Fibroblast of the conjunctiva (primary cell): ENCODE measurements at places on chromosomes 4 and X.

DNA sequence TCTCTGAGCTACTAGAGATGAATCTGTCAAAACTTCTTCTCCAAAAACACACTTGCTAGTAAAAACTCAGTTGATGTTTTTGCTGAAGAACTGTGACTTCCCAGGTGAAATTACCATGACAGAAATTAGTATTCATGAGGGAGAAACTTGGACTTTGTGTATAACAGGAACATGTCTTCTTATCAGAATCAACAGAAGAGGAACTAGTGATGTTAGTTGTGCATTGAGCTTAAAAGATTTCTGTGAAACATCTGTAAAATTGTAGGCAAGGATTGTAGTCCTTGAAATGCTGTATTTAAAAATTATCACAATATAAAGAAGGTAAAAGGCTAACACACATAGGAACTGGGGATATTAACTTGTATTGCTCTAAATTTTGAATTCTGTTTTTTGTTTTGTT lies 11.3 kb downstream of the FAM241A start:
- no peak for DNase-seq

DNA sequence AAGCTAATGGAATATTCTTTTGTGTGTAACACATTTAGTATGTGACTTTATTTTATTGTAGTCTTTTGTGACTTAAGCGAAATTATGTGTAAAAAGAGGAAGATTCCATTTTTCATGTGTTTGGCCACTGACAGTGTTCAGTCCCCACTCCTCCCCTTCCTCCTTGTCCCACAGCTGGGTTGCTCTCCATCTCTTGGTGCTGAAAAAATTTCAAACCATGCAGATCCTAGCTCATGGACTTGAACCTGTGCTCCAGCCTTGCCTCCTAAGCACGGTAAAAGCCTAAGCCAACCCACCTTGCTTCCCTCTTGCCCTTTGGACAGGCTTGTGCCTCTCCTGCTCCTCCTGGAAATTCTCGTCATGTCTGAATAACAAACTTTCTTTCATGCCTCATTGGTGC lies 2008.5 kb upstream of the TENM3 start:
- DNase-seq: no peak

- no peak for DNase-seq
Measured at GRCh38 chr4:16262188-16262587, 35.9 kb upstream of the TAPT1 start.

DNA sequence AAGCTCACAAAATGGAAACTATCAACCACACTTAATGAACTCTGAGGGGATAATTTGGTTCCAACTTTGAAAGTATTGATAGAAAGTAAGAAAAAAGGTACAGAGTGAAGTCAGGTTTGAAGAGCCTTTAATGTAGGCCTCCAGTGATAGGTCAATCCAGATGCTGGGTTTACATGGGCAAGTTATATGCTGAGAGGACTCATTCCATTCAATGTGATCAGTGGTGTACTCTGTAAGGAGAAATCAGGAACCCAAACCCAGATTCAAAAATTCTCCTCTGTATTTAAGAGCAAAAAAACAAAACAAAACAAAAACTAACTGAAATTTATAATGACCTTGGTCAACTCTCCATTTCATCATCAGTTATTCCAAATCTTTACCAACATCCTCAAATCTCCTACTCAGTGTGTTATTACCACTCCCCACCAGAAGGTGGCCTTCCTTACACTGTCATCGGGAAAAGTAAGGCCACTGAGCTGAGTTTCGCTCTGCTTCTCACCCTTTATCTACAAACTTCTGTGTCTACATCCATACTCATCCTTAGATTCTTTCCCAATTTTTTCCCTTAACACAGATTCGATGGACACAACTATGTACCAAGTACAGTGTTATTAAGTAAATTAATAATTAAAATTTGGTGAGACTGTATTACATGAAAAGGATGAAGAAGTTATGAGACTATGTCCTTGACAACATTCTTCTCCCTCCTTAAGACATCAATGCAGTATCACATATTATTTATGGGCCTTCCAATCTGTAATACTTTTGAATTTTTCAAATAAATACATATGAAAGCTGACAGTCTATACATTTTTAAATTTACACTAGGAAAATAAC lies 88.3 kb downstream of the ZAR1 start:
- DNase-seq: peak; percentile 76

DNA sequence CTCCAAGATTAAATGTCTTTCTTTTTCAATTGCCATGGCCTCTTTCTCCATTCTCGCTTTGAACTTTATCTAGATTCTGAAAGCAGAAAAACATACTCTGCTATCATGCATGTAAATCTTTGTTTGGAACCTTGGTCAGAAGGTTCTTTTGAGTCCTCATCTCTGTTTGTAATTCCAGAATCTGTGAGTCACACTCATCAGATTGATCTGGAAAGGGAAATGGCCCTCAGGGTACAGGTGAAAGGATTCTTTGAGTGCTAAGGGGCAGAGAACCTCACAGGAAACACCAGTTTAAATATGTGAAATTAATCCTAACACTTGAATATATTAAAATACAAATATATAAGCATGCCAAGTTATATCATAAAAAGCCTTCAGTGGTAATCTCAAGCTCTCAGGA lies 211.0 kb upstream of the ADGRL3 start:
- no peak for DNase-seq

GRCh38 chr4:90174621-90175023 lies 47.4 kb downstream of the CCSER1 start:
- DNase-seq: no peak

GRCh38 chrX:54042609-54043021 lies 1.7 kb downstream of the PHF8 start:
- DNase-seq: peak; percentile 36

DNA sequence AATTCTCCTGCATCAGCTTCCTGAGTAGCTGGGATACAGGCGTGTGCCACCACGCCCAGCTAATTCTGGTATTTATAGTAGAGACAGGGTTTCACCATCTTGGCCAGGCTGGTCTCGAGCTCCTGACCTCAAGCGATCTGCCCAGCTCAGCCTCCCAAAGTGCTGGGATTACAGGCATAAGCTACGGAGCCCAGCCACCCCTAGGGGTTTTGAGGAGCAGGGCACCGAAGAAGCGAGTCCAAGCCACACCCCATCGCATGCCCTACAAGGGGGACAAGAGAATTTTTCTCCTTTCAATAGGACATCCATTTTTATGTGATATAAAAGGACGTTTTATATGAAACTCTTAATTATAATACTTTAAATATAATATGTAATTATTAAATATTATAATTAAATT lies 13.9 kb upstream of the KLF3 start:
- DNase-seq: no peak

DNA sequence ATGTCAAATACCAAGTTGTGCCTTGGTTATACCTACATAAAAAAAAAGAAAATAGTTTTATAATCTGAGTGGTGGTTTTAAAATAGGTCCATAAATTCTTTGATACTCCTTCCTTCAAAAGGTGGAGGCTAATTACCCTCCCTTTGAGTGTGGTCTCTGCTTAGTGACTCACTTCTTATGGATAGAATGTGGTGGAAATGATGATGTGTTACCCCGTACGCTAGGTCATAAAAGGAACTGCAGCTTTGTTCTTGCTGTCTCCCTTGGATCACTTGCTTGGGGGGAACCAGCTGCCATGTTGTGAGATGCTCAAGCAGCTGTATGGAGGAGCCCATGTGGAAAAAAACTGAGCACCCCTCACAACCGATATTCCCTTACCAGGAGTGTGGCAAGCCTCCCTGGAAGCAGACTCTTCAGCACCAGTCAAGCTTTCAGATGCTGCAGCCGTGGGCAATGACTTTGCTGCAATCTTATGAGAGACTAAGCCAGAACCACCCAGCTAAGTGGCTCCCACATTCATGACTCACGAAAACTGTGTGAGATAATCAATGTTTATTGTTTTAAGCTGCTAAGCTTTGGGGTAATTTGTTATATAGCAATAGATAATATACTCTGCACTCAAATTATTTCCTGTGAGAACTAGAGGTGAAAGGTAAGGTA lies 195.0 kb upstream of the GATB start:
- DNase-seq: no peak

- DNase-seq: no peak
Measured at GRCh38 chrX:9318213-9318612, 146.6 kb upstream of the TBL1X start.

- DNase-seq: no peak
Measured at GRCh38 chr4:128256539-128256938, 31.1 kb downstream of the PGRMC2 start.

GRCh38 chr4:127832585-127832984 lies 48.1 kb upstream of the PLK4 start:
- DNase-seq: no peak
